ENCODE measurements at places on chromosomes 16 and 17. TPM values are rescaled to one million over a fixed set of nuclear protein-coding genes. Genes with fewer than 3 reads are reported as not detected.

DNA sequence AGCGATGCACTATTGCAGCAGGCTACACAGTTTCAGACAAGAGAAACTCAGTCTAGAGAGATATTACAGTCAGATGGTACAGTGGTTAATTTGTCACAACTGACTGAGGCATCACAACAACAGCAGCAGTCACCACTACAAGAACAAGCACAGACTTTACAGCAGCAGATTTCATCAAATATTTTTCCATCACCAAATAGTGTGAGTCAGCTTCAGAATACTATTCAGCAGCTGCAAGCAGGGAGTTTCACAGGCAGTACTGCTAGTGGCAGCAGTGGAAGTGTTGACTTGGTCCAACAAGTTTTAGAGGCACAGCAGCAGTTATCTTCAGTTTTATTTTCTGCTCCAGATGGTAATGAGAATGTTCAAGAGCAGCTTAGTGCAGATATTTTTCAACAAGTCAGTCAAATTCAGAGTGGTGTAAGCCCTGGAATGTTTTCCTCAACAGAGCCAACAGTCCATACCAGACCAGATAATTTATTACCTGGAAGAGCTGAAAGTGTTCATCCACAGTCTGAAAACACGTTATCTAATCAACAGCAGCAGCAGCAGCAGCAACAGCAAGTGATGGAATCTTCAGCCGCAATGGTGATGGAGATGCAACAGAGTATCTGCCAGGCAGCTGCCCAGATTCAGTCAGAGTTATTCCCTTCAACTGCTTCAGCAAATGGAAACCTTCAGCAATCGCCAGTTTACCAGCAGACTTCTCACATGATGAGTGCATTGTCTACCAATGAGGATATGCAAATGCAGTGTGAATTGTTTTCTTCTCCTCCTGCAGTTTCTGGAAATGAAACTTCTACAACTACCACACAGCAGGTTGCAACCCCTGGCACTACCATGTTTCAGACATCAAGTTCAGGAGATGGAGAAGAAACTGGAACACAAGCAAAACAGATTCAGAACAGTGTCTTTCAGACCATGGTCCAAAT lies 34.1 kb downstream of the NQO1 start:
- peaks cover 52% of the 10 kb centered on the region for H3K36me3 ChIP-seq
- no peaks in the 10 kb centered on the region for H3K4me1 ChIP-seq
- H3K27ac ChIP-seq, result no peak overlapping the region
- H3K4me3 ChIP-seq, result no peak overlapping the region
- H3K27me3 ChIP-seq, result no peaks in the 10 kb centered on the region

GRCh38 chr16:67942200-67942509 lies 1.8 kb downstream of the LCAT start:
- peaks cover 39% of the 10 kb centered on the region for H3K4me1 ChIP-seq
- no peaks in the 10 kb centered on the region for H3K27me3 ChIP-seq
- H3K27ac ChIP-seq, result peak overlapping the region; percentile 9
- H3K4me3 ChIP-seq, result no peak overlapping the region
- peaks cover 5% of the 10 kb centered on the region for H3K36me3 ChIP-seq

GRCh38 chr17:80352991-80353665 lies 61.8 kb upstream of the ENDOV start:
- no peak overlapping the region for H3K4me3 ChIP-seq
- no peaks in the 10 kb centered on the region for H3K27me3 ChIP-seq
- H3K36me3 ChIP-seq, result peaks cover 88% of the 10 kb centered on the region

DNA sequence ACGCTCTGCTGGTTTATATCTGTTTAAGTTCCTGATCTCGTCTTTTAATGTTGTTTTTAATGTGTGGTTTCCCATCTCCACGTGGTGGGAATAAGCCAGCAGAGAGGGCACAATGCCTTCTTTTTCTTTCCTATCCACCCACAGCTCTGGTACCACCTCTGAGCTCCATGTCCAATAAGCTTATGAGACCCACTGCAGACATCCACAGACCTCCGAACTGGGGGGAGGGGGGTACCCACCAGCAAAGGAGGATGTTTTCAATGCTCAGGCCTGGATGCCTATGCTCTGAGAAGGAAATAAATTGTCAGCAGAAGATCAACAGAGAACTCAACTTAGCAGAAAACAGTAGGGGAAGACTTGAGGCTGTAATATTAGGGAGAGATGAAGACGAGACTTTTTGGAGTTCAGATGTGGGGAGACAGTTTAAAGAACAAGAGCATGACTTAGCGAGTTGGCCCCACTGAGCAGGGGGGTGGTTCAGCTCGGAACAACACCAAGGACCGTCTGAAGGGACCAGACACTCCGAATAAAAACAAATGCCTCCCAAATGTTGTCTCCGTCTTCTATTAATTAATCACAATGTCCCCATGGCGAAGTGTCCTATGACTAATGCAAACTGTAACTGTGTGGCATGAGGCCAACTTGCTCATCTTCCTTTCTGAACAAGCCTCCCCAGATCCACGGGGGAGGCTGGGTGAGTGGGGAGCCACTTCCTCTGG lies 62.7 kb downstream of the GAS7 start:
- H3K4me1 ChIP-seq, result no peaks in the 10 kb centered on the region
- H3K27me3 ChIP-seq, result no peaks in the 10 kb centered on the region
- no peak overlapping the region for H3K4me3 ChIP-seq
- no peaks in the 10 kb centered on the region for H3K36me3 ChIP-seq
- no peak for DNase-seq

DNA sequence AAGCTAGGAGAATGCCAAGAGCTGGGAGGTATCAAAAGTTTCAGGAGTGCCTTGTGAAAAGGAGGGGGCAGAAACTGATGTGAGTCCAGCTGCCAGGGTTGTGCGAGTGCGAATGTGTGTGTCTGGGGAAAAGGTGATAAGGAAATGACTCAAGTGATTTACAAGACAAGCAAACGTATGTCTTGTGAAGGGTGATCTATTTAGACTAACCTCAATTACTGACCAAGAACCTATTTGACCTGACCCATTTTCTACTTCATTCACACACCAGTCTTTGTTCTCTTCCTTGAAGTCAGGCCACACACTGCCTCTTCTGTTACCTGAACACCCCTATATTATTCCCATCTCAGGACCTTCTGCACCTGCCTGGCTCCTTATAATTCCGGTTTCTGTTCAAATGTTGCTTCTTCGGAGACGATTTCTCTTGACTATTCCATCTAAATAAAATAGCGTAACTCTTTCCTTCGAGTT lies 1.0 kb downstream of the GDE1 start:
- peak overlapping the region; percentile 78 for H3K27ac ChIP-seq
- peak overlapping the region; percentile 89 for H3K4me3 ChIP-seq
- peaks cover 69% of the 10 kb centered on the region for H3K4me1 ChIP-seq
- no peaks in the 10 kb centered on the region for H3K27me3 ChIP-seq
- DNase-seq, result no peak
- H3K36me3 ChIP-seq, result peaks cover 5% of the 10 kb centered on the region

- no peak for DNase-seq
- no peaks in the 10 kb centered on the region for H3K27me3 ChIP-seq
- H3K4me3 ChIP-seq, result no peak overlapping the region
- no peaks in the 10 kb centered on the region for H3K36me3 ChIP-seq
Observed at GRCh38 chr17:59406808-59407381, 75.4 kb downstream of the YPEL2 start.

GRCh38 chr17:12342161-12342560 lies 321.5 kb downstream of the MAP2K4 start:
- H3K27me3 ChIP-seq, result no peaks in the 10 kb centered on the region
- DNase-seq, result no peak
- no peak overlapping the region for H3K27ac ChIP-seq
- H3K36me3 ChIP-seq, result no peaks in the 10 kb centered on the region
- H3K4me3 ChIP-seq, result no peak overlapping the region
- no peaks in the 10 kb centered on the region for H3K4me1 ChIP-seq

- no peaks in the 10 kb centered on the region for H3K4me1 ChIP-seq
- H3K27ac ChIP-seq, result no peak overlapping the region
- no peaks in the 10 kb centered on the region for H3K27me3 ChIP-seq
- no peak overlapping the region for H3K4me3 ChIP-seq
- no peaks in the 10 kb centered on the region for H3K36me3 ChIP-seq
Observed at GRCh38 chr16:78648517-78648916, 549.1 kb downstream of the WWOX start.

DNA sequence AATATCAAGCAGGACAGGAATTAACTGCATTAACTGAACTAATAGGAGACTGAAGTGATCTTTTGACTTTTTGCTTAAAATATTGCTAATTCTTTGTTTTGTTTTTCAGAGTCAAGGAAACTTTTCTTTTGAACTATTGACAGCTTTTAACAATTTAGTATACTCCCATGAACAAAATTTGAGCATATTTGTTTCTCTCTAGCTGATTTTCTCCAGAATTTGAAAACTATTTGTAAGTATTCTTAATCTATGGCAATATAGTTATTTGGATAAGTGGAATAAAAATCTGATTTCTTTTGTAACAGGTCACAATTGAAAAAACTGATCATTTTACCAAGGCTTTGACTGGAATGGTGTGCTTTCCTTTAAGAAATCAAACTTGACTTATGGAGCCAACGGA lies 7.0 kb upstream of the SCPEP1 start:
- H3K27me3 ChIP-seq, result no peaks in the 10 kb centered on the region
- no peaks in the 10 kb centered on the region for H3K36me3 ChIP-seq
- no peaks in the 10 kb centered on the region for H3K4me1 ChIP-seq
- no peak for DNase-seq
- H3K27ac ChIP-seq, result no peak overlapping the region

- H3K4me3 ChIP-seq, result no peak overlapping the region
- no peaks in the 10 kb centered on the region for H3K36me3 ChIP-seq
- no peaks in the 10 kb centered on the region for H3K27me3 ChIP-seq
- no peak for DNase-seq
- H3K4me1 ChIP-seq, result no peaks in the 10 kb centered on the region
Observed at GRCh38 chr16:65469116-65469515, 347.3 kb upstream of the CDH11 start.

DNA sequence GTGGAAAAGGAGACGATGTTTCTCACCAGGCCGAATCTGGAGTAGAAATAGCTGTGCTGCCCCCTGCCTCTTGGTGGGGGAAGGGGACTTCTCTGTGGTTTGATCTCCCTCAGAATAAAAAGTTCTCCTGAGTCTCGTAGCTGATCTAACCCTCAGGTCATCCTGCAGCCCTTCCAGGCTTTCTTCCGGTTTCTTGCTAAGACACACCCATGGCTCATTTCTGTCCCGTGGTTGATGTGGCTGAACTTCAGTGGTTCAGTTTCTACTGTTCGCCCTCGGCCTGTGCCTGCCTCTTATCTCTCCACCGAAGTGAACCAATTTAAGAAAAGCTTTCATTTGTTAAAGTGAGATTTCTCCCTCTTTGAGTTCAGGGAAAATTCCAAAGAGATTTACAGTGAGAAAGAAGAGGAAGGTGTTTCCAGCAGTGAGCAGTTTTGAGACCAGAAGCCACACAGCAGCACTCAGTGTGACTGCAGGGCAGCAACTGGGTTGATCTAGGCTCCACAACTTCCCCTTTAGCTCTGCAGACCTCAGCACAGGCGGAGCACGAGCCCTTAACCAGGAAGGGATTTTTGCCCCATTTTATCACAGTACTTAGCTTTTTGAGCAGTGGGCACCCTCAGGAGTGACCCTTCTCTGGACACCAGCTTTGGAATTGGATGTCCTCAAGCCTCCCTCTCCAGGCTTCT lies 34.9 kb upstream of the CACNG5 start:
- no peak overlapping the region for H3K4me3 ChIP-seq
- no peaks in the 10 kb centered on the region for H3K4me1 ChIP-seq
- DNase-seq, result no peak
- no peaks in the 10 kb centered on the region for H3K27me3 ChIP-seq
- peaks cover 24% of the 10 kb centered on the region for H3K36me3 ChIP-seq
- H3K27ac ChIP-seq, result no peak overlapping the region

DNA sequence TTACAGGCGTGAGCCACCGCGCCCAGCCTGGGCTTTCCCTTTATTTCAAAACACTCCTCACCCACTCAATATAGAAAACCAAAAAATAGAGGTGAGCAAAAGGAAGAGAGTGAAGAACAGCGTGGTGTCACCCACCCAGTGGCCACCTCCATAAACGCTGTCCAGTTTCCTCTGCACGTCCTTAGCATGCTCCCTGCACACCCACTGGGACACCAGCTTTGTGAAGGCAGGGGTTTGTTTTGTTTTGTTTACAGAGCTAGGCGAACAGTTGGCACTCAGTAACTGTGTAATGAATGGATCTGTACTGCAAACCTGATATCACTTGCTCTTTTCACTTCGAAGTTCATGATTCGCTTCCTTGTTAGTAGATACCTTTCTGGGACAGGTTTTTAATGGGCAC lies 73.0 kb downstream of the PRKCB start:
- H3K36me3 ChIP-seq, result no peaks in the 10 kb centered on the region
- H3K27ac ChIP-seq, result no peak overlapping the region
- H3K4me3 ChIP-seq, result no peak overlapping the region
- DNase-seq, result no peak

GRCh38 chr16:75053791-75054555 lies 55.1 kb downstream of the ZNRF1 start:
- H3K4me3 ChIP-seq, result no peak overlapping the region
- no peaks in the 10 kb centered on the region for H3K27me3 ChIP-seq
- no peaks in the 10 kb centered on the region for H3K36me3 ChIP-seq
- H3K4me1 ChIP-seq, result peaks cover 6% of the 10 kb centered on the region
- H3K27ac ChIP-seq, result no peak overlapping the region

GRCh38 chr16:85349365-85350145 lies 237.3 kb upstream of the CIBAR2 start:
- H3K4me1 ChIP-seq, result no peaks in the 10 kb centered on the region
- H3K27ac ChIP-seq, result no peak overlapping the region
- no peaks in the 10 kb centered on the region for H3K36me3 ChIP-seq
- H3K27me3 ChIP-seq, result no peaks in the 10 kb centered on the region
- DNase-seq, result no peak

DNA sequence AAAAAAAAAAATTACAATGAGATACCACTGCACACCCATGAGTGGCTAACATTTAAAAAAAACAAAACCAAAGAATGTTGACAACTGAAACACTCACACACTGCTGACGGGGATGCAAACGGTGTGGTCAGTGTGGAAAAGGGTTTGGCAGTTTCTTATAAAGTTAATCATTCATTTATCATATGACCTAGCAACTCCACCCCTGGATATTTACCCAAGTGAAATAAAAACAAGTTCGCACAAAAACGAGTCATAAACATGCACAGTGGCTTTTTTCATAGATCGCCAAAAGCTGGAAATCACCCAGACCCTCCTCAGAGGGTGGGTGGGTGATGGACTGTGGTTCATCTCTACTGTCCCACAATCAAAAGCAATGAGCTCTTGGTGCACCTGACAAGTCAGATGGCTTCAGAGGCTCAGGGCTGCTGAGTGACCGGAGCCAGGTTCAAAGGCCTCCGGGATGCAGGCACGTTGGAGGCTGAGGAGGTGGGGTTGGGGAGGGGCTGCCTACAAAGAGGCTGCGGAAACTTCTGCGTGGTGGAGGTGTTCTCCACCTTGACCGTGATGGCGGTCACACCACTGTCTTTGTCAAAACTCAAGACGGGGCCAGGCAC lies 14.2 kb downstream of the RAB40B start:
- H3K4me3 ChIP-seq, result no peak overlapping the region
- H3K4me1 ChIP-seq, result no peaks in the 10 kb centered on the region
- no peaks in the 10 kb centered on the region for H3K27me3 ChIP-seq
- H3K27ac ChIP-seq, result no peak overlapping the region

Gene PLA2G10
- not detected for polyA plus RNA-seq

Gene PRR15L
- polyA plus RNA-seq, result 0.11 TPM

Gene PNPO
- 23.4 TPM for polyA plus RNA-seq

Gene KRTAP4-9
- polyA plus RNA-seq, result not detected

Gene SYT17
- not detected for polyA plus RNA-seq

Gene HSD17B1
- polyA plus RNA-seq, result 0.88 TPM

Gene CCL14
- polyA plus RNA-seq, result not detected

Gene TNFRSF13B
- 0.78 TPM for polyA plus RNA-seq

Gene CSH1
- not detected for polyA plus RNA-seq

Measured in CD4-positive, alpha-beta memory T cell (primary cell).